ENCODE measurements at places on chromosomes 5 and 9.

- no peak for DNase-seq
These were observed 19.9 kb upstream of the KCNMB1 start for GRCh38 chr5:170408877-170409660.

- no peak for DNase-seq
These were observed 869.4 kb upstream of the NUDT12 start for GRCh38 chr5:104431981-104432380.

- DNase-seq = no peak
These were observed 299.7 kb downstream of the IZUMO3 start for GRCh38 chr9:24245988-24246387.

- no peak for DNase-seq
These were observed 409.2 kb downstream of the HTR1A start for GRCh38 chr5:63553073-63553472.

DNA sequence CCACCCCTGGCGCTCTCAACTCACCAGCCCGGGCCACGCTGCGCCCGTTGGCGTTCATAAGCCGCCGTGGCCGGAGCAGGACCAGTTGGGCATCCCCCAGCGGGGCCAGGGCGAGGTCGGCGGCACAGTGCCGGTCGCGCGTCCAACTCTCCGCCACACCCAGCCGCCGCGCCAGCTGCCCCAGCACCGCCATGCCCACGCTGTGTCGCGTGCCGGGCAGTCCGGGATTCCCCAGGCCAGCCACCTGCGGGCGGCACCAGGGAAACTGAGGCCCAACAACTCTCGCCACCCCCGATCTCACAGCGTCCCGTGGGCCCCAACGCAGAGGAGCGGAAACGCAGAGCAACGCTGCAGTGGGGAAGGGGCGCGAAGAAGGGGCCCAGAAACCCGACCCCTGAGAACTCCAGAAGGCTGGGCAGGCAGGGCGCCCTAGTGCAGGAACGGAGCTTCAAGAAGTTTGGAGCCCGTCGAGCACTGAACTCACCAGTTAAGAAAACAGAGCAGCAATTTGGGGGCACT, 453 bp downstream of the PTRH1 start:
- DNase-seq = no peak

GRCh38 chr9:110025551-110026170, 182.3 kb downstream of the C9orf152 start:
- no peak for DNase-seq

GRCh38 chr9:26684029-26684428, 208.6 kb downstream of the CAAP1 start:
- DNase-seq = no peak

- no peak for DNase-seq
These were observed 18.1 kb upstream of the ZBTB34 start for GRCh38 chr9:126842220-126842842.
